Suppressor macrophage (primary cell): ENCODE measurements at places on chromosomes 4 and X.

GRCh38 chr4:152676052-152676854 lies 3.5 kb downstream of the TMEM154 start:
- no peak for DNase-seq

- DNase-seq = peak; percentile 1
Observed at GRCh38 chrX:18885328-18886004, 98.4 kb downstream of the PHKA2 start.

DNA sequence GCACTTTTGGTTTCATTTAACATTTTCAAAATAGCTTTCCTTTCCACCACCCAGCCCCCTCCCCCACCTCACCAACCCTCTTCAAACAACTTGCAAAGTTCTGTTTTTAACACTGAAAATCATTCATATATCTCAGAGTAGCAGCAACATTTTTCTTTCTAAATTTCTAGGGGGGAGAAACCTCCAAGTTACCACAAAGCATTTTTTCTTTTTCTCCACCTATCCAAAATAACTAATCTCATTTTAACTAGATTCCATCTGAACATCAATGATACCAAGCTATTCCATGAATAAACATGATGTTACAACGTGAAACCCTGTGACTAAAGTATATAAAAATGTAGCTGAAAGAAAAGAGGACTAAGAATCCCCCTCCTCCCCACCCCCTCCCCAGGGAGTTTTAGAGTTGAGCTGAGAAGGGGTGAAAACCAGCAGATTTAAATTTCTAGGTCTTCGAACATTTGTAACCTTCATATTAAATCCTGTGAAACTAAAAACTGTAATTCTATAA lies 5.2 kb downstream of the LDB2 start:
- DNase-seq = peak; percentile 13

DNA sequence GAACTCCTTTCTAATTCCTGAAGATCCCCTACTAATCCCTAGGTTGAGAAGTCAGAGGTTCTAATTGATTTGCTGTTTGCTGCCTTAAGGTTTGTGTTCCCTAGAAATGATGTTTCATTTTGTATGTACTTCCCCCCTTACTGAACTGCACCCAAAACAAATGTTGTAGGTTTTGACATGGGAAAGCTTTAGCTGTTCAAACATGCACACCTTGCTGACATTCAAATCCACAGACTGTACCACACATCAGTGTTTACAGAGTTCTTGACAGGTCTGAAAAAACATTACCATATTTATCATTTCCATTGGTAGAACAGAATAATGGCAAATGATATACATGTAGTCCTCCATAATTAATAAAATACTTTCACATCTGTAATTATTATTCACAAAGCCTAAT lies 18.2 kb downstream of the EGF start:
- no peak for DNase-seq

- DNase-seq = no peak
Observed at GRCh38 chr4:75232546-75232945, 281.7 kb downstream of the RCHY1 start.

- DNase-seq = no peak
Observed at GRCh38 chrX:110163488-110163887, 154.4 kb downstream of the AMMECR1 start.

- no peak for DNase-seq
Observed at GRCh38 chrX:56728752-56729151, 291 bp upstream of the NBDY start.

DNA sequence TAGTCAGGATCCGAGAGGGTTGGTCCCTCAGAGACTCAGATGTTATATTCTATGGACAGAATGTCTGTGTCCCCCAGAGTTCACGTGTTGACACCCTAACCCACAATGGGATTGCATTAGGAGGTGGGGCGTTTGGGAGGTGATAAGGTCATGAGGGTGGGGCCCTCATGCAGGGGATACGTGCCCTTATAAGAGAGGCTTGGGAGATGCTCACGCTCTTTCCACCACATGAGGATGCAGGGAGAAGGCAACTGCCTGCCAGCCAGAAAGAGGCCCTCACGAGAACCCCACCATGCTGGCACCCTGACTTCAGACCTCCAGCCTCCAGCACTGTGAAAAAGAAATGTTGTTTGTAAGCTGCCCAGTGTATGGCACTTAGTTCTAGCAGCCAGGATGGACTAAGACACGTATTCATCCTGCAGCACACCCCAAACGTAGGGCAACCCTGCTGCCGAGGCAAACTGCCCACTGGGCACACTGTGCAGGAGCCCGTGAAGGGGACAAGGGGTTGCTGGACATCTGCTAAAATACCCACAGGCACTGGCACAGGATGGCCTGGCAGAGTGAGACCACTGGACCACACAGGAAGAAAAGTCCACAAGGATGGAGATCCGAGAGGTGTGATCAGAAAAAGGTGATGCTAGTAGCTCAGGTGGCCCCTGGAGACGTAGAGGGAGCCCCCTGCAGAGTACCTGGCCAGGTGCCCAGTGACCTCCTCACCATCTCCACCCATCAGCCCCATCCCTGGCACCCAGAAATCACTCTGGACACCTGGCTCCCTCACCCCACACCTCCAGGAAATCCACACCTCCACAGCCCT lies 62.7 kb downstream of the HTRA3 start:
- no peak for DNase-seq

GRCh38 chr4:5808081-5808741 lies 84.7 kb downstream of the CRMP1 start:
- DNase-seq = no peak

- no peak for DNase-seq
Observed at GRCh38 chr4:79650794-79651431, 242.9 kb upstream of the GK2 start.

- DNase-seq = peak; percentile 6
Observed at GRCh38 chr4:163558539-163559044, 64.1 kb downstream of the TMA16 start.

- DNase-seq = no peak
Observed at GRCh38 chr4:18203966-18204365, 182.4 kb upstream of the LCORL start.

DNA sequence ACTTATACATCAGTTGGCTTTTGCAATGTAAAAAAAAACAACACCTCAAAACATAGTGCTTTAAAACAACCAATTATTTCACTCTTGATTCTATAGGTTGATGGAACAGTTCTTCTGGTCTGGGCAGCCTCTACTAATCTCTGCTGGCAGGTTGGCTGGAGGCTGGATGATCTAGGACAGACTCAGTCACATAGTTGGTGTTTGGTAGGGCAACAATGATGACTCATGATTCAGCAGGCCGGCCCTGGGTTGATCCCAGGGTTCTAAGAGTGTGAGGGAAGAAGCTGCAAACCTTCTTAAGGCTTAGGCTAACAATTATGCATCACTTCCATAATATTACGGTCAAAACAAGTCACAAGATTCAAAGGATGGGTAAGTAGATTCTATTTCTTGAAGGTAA lies 558.2 kb downstream of the ZNF674 start:
- no peak for DNase-seq

DNA sequence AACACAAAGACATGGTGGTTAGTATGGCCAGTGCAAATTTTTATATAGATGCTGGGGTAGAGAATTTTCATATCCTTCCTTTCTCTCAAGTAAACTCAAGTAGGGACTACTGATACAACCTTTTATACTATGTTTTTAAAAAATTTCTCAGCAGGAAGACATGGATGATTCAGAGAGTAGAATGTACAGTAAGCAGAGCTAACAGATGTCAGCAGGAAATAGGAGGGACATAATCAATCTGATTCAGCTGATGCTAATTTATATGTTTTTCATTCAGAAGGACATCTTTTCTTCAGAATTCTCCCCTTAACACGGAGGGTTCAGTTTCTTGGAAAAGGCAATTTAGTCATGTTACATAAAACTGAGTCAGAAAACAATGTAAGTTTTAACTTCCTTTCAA lies 95.4 kb downstream of the GRIA2 start:
- no peak for DNase-seq

DNA sequence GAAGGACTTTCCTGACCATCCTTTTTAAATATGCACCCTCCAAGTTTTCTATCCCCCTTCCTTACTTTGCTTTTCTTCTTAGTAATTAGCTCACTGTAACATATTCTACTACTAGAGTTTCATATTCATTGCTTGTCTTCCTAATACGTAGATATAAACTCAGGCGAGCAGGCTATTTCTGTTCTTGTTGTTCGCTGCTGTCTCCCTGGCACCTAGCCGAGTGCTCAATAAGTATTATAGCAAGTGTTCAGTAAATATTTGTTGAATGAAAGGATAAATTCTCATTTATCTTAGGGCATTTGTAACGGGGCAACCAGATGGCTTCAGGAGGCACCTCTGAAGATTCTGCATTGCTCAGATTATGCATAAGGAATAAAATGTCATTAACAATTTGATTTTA lies 6.8 kb upstream of the RHOH start:
- no peak for DNase-seq

GRCh38 chr4:153281476-153281875 lies 63.0 kb upstream of the MND1 start:
- DNase-seq = no peak

GRCh38 chrX:20623448-20623847 lies 356.7 kb upstream of the RPS6KA3 start:
- DNase-seq = no peak

DNA sequence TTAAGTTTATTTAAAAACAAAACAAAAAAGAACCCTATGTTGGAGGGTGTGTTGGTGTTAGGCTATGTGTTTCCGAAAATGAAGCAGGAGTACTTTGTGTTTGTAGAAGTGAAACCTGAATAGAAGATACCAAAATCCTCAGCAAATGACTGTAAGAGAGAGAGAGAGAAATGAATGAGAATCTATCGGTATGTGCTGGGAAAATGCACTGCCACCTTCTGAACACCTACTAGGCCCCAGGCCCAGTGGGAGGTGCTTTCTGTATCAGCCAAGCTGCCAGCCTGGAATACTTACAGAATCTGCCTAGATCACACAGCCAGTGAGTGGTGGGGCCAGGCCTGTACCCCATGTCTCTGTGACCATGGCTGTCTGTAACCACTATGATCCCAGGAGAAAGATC lies 14.9 kb upstream of the PIM2 start:
- no peak for DNase-seq

DNA sequence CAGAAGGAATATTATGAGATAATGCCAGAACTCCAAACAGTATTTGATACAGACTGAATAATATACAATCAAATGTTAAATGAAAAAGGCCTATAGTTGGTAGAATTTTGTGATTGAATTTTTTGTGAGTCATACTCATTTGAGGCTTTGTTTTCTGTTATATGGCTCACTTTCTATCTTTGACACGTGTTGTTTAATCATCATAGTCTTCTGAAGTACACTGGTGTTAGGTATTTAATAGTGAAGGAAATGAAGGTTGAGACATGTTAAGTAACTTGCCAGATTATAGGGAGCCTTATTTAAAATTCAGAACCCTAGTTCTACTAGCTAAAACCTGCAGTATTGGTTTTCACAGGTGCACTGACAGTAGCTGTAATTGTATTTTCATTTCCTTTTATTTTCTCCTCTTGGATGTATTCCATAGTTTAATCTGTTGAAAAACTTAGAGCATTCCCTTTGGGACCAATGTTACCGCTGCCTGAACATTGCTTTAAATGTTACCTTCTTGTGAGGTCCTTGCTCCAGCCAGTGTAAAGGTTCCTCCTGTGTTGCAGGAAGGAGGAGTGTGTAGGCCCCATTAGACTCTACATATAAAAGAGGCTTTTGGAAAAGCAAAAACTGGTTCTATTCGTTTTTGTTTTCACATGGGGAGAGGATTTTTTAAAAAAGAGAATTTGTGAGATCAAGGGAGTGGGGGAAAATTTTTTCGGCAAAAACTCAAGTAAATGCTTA lies 224.1 kb downstream of the ARHGAP10 start:
- no peak for DNase-seq

GRCh38 chrX:132033166-132033565 lies 10.1 kb downstream of the STK26 start:
- no peak for DNase-seq

- no peak for DNase-seq
Observed at GRCh38 chr4:66169341-66169740, 499.1 kb upstream of the EPHA5 start.

GRCh38 chr4:36292556-36293188 lies 11.3 kb downstream of the DTHD1 start:
- DNase-seq = peak; percentile 48

- no peak for DNase-seq
Observed at GRCh38 chr4:3716631-3717235, 49.5 kb upstream of the ADRA2C start.

GRCh38 chr4:112813790-112814189 lies 176.8 kb downstream of the LARP7 start:
- DNase-seq = no peak
